Renal pelvis (tissue), 12 donors: ENCODE measurements at places on chromosomes 1 and 21.

GRCh38 chr1:155713075-155713474 lies 24.2 kb downstream of the DAP3 start:
- no peak for DNase-seq

DNA sequence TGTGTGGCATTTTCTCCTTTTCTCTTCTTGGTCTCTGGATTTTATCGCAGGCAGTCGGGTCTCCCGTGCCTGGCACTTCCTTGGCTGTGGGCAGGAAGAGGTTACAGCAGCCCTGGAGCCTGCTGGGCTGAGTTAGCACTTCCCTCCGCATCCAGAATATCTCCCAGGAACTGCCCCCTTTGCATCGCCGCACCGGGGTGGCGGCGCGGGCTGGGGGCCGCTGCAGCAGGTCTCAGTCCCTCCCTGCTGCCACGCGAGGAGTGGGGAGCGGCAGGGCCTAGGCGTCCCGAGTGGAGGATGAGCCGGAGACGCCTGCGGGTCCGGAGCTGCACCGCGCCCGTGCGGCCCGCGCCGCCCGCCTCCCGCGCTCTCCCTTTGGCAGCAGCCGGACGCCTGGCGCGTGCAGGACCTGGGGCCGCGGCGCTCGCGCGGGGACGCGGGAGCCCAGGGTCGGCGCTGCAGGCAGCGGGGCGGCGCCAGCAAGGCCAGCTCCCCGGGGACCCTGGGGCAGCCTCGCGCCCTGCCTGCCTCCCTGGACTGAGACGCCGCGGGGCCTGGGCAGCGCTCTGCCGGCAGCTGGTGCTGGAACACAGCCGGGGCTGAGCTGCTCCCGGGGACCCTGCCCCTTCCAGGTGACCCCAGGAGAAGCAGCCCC lies 192.8 kb downstream of the PRDM2 start:
- DNase-seq = no peak

- DNase-seq = no peak
Observed at GRCh38 chr21:33283203-33283602, 17.0 kb downstream of the IL10RB start.

DNA sequence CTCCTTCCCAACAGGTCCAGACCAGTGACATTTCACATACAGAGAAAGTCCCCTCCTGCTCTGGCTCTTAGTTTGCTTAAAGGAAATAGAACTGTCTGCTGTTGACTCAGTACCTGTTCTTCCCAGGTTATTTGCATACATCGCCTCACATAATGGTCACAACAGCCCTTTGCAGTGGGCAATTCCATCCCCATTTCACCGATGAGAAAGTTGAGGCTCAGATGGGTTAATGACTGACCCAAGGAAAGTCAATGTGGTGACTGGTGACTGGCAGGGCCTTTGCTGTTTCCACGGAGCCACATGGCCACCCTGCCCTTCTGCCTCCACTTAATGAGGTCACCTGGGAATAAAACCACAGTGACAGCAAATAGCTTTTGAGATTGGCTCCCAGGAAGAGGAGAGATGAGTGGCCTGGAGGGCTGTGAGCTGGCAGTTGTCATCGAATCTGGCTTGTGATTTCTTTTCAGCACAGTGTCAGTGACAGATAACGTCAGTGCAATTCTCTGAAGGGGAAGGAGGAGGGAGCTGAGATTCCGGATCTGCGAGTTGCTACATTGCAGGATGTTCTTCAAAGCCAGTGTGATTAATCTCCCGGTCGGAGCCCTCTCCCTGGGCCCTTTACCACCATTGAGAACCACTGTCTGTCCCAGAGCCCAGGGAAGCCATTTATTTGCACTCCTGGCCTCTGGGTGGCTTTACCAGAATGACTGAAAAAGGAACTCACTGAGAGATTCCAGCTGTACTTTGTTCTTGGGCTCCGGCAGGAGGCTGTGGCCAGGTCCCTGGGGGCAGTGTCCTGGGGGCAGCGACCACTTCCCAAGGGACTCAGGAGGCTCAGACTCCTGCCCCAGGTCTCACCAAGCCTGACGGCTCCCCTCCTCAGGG lies 117.2 kb downstream of the CNIH3 start:
- no peak for DNase-seq

DNA sequence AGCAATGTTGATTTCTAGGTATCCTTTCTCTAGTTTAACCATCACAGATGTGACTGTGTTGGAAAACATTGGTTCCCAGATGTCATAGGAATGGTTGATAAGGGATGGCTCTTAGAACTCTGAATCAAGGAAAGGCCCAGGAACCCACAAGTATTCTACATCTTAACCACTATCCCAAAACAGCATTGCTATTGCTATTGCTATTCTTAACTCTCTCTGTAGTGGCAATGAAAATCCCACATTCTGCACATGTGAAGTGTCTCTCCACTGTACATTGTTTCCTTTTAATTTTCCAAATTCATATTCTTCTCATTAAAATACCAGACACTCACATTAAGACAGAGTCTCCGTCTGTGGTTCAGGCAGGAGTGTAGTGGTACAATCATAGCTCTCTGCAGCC lies 420.4 kb upstream of the RUNX1 start:
- DNase-seq = no peak

- no peak for DNase-seq
Observed at GRCh38 chr1:213828867-213829266, 158.9 kb upstream of the PROX1 start.

- no peak for DNase-seq
Observed at GRCh38 chr1:230321741-230322420, 104.3 kb downstream of the PGBD5 start.

DNA sequence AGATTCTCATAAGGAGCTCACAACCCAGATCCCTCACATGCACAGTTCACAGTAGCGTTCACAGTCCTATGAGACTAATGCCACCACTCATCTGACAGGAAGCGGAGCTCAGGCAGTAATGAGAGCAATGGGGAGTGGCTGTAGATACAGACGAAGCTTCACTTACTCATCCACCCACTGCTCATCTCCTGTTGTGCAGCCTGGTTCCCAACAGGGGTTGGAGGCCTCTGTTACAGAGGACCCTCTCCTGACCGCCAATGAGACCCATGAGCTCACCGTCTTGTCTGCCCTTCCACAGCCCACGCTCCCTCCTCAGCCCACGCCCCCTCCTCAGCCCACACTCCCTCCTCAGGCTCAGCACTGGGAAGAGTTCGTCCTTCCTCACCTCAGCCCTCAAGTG lies 39.6 kb downstream of the RSPH1 start:
- no peak for DNase-seq

DNA sequence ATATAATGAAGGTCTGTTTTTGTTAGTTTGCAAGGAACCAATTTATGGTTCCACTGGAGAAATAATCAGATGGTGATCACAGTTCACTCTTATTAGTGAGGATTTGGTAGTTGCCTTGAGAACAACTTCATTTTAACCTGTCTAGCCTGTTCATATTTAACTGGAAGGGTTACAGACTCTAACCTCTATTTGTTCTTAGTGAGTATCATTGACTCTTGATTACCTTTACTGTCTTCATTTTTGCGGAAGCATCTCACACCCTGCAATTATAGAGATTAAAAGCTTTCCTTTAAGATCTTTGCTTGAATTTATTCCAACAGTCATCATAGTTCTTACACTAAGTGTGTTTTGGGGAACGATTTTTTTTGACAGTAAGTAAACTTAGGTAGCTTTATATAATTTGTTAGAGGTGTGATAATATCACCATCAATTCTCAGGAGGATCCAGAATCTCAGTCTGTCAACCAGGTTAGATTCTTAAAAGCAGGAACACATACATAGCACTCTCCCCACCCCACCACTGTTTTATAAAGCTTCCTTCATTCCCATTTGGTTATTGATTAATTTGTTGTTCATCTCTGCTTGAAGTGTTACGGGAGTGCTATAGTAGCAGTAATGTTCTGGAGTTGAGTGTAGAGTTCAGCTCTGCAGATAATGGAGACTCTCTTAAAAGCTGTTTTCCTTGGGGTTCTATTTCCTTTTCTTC lies 30.1 kb downstream of the B3GALT2 start:
- no peak for DNase-seq

DNA sequence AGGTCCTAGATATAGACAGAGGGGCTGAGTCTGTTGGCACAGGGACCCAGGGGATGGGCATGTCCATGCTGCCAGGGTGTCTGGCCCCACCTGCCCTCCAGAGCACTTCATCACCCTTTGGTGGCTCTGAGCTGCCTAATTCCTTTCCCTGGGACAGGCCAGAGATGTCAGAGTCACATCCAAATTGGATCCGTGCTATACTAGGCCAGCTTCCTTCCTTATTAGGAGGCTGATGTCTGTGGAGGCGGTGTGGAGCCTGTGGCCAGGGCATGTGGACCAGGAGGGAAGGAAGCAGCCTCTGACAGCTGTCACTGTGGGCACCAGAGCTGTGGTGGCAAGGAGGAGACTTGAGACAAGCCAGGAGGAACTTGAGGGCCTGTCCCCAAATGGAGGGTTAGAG lies 77.7 kb upstream of the TMEM51 start:
- no peak for DNase-seq

DNA sequence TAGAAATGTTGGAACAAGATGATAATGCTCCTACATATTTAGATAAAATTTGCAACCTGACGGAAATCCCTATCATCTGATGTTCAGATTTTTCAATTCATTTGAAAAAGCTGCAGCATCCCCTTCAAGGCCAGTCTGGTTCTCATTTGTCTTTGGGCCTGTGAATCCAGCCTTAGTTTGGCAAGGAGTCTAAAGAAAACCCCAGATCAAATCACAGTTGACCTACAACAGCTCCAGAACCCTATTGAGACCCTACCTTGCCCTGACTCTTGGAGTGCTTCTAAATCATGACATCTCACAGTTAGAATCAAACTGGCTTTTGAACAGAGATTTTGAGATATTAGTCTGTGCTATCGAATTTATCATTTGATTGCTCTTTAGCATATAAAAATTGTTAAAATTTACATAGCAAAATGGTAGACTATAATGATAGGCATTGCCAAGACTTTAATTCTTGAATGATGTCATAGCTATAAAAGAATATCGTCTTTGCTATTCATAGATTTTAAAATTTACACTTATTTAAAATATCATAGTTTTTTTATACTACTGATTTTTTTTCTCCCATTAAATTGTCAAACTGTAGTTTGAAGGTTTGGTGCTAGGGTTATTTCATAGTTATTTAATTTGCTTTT lies 2.2 kb downstream of the PPP2R5A start:
- DNase-seq = no peak

- no peak for DNase-seq
Observed at GRCh38 chr1:31745946-31746670, 18.0 kb downstream of the ADGRB2 start.

- no peak for DNase-seq
Observed at GRCh38 chr1:55128418-55128995, 86.7 kb downstream of the USP24 start.

GRCh38 chr21:41805038-41805437 lies 38.2 kb upstream of the RIPK4 start:
- no peak for DNase-seq

DNA sequence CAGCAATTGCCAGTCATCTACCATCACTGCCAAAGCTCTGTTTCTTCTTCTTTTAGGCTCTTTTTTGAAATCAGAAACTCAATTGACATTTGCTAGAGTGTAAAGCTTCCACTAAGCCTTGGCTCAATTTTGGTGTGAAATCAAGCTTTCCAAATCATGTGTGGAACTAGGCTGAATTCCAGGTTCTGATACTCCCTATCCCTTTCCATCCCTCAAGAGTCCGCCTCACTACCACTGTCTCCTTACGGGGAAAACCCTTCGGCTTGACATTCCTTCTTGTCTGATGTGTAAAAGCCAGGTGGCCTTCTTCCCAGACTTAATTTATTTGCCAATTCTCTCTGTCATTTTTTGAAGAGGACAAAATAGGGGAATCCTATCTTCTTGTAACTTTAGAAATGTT lies 47.2 kb upstream of the PRMT6 start:
- DNase-seq = no peak

- no peak for DNase-seq
Observed at GRCh38 chr1:231404318-231404717, 17.8 kb downstream of the EGLN1 start.

- DNase-seq = no peak
Observed at GRCh38 chr1:220458936-220459335, 69.0 kb upstream of the MARK1 start.
